Activated effector memory CD4-positive, alpha-beta T cell treated with Interleukin-2 at 50 U/mL for 16 hours (primary cell): ENCODE measurements at places on chromosomes 3 and 15.

DNA sequence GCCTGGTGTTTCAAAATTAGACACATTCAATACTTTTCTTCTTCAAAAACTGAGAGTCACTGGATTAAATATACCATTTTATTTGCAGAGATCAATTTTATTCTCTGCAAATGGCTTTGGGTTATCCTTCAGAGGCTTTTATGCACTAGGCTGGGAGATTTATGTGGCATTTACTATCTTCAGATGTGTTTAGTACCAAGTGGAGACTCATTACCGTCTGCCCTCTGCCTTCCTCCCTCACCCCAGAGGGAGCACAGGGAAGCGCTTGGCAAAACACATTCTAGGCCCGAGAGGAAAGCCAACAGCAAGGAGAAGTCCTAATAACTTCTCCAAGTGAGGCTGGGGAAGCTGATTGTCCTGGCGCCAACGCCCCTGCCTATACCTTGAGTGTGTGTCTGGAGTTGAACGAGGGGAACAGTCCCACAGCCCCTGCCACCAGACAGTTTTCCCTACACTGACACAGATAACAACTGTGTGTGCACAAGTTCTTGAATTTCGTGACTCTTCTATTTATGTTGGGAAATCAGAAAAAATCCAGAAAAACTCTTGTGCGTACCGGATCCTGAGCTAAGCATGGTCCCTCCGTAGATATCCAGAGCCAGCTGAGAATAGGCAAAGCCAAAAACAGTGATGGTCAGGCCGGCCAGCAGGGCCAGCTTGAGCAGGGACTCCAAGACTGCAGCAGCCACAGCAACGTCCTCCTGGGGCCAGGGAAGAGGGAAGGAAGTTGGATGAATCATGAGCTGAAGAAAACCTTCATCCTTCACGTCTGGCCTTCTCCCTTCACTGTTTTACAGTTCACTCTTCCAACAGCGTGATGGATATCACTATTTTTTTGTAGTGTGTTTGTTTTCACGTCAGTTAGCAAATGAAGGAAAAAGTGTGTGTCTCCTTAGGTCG, 26.6 kb downstream of the RFT1 start:
- no peak for DNase-seq

DNA sequence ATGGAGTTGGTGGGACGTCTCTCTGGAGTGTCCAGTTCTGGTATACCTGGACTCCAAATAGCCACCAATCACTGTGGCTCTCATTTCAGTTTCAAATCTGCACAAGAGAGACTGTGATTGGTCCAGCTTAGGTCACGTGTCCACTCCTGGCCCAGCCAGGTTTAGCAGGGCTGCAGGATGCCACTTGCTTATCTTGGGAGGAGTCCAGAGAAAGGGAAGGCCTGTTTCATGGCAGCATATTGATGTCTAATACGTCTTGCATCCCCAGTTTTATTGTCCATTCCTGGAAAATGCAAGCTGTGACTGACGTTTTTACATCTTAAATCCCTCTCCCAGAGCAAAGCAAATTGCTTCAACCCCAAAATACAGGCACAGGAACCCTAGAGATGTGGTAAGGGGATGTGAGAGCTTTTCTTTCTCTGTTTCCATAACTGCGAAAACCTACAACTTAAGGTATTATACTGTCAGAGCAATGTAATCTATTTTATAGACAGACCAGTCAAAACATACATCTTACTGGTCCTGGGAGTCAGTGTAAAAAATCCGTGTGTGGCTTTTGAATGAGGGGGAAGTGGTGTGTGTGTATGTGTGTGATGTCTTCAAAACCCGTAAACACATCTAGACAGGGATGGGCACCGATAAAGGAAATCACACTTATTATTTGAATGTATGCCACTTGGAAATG, 274.4 kb downstream of the TLE3 start:
- no peak for DNase-seq

DNA sequence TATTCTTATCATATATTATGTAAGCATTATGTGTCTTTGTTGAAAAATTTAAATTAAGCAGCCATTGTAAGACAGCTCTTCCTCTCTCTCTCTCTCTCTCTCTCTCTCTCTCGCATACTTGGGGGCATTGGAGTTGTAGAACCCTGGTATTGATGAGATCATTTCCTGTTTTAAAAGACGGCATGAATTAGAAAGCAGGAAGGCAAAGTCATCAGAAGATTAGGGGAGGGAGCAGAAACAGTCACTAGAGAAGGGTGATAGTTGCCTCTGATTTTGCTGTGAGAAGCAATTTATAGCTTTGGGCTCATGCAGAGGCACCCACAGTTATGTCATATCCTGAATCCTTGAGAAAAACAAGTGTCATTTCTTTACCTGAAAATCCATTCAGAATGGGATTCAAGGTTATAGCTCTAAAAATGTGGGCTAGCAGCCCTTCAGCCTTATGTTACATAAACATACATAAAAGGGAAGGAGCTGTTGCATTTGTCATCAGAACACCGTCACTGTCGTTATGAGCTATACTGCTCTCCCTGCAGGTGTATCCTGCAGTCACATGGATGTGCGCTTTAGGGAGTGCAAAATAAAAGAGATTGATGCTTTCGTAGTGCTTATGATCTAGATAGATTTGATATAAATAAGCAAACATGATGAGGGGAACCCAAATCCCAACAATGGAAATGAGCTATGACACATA, 213.8 kb downstream of the NR1D2 start:
- no peak for DNase-seq

DNA sequence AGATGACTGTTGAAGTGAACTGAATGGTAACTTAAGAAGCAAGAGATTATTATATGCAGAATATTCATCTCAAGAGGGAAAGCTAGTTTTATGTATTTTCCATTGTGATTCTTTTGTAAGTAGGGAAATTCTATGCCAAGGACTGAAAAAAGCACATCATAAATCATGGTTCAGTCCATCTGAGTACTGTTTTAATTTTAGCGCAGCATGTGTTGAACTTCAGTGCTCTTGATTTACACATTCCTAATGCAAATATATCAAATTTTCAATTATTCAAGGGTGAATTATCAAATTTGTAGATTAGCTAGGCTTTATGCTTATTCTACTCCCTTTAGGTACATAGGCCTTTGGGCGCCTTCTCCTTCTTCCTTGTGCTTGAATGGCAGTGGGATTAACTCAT, 50.3 kb upstream of the TCF12 start:
- DNase-seq, result no peak

DNA sequence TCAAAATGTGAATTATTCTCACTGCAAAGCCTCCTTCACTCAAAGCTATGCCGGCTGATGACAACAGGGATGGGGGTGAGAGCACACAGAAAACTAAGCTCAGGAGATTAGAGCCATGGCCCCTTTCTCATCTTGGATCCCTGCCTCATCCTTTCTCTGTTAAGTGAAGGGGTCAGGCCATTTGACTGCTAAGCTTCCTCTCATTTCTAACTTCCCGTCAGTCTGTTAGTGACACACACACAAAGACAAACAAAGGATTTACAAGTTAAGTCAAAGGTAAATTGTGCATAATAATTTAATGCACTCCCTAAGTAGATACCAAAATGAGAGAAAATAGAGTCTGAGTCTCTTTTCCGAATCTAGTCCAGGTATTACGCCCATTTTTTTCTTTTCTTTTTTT, 1.2 kb downstream of the SS18L2 start:
- DNase-seq, result no peak

DNA sequence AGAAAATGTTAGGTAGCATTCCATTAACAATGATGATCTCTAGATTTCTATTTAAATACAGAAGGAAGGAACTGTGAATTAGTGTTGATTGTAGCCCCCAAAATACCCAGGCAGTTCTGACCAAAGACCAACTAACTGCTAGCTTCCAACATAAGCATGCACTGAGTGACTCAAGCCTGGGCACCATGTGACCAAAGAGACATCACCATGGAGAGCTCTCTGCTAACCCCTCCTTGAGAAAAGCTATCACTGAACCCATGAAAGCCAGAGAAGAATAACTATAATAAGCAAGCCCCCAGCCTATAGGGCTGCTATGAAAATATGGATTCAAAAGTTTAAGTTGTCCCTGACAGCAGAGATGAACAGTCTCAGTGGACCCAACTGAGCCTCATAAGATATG, 310.2 kb downstream of the ULK4 start:
- no peak for DNase-seq

DNA sequence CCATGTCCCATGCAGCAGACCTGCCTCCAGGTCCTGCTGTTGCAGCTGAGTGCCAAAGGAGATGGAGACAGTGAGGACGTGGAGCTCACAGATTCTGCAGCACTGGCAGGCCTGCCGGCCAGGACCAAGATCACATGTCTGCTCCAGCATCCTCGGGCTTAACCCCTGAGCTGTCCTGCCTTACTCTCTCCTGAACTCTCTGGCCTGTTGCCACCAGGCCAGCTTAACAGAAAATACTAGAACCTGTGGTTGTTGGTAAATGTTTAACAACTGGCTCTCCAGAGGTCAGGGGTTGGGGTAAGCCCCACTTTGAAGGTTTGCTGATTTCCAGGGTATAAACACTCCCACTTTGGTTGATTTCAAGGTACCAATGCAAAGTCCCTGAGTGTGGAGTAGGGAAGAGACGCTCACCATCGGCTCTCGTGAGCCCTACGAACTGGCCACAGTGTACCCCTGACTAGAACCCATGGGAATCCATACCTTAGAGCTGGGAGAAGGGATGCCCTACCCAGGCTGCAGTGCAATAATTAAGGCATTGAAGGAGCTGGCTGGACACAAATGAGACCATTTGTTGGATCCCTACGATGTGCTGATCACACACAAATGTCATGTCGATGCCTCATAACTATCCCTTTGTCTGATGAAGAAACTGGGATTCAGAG, 147.9 kb downstream of the OR4M2 start:
- DNase-seq, result no peak

GRCh38 chr3:174035328-174035886, 637.9 kb downstream of the NLGN1 start:
- no peak for DNase-seq

DNA sequence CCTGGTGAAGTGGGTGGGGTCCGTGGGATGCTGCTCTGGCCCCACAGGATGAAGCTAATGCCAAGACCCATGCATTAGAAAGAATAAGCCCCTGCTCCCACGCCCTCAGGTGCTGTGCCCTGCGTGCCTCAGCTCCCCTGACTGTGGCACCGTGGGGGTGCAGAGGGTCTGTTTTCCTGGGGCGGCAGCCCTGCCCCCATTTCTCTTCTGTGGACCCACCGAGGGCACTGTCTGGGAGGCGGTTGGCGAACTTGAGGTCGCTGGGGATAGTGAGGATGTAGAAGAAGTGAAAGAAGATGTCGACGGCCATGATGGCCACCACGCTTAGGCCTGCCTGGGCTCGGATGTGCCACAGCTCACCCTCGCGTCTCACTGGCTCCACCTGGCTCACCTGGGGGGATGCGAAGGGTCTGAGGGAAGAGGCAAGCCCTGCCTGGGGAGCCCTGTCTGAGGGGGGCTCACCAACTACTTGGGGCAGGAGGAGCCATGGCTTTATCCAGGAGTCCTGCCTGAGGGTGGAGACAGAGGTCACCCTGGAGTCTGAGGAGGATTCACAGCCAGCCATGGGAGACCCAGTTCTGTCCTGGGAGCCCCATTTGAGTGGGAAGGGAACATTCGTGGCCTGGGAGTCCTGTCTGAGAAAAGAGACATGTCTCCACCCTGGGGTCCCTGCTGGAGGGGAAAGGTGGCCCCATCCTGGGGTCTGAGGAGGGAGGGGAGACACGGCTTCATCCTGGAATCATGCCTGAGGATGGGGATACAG, 5.1 kb downstream of the HHATL start:
- no peak for DNase-seq

GRCh38 chr3:23806534-23807423, 1.0 kb downstream of the UBE2E1 start:
- DNase-seq, result no peak

GRCh38 chr3:8985411-8985831, 22.1 kb upstream of the RAD18 start:
- no peak for DNase-seq
